CD8-positive, alpha-beta T cell (primary cell): ENCODE measurements at places on chromosomes 11 and 22. TPM values are rescaled to one million over a fixed set of nuclear protein-coding genes. Genes with fewer than 3 reads are reported as not detected.

KRTAP5-10 gene
- total RNA-seq = not detected

GRM5 gene
- total RNA-seq = not detected

MMP1 gene
- not detected for total RNA-seq

FOLR1 gene
- total RNA-seq = not detected

PRODH gene
- not detected for total RNA-seq

CARNS1 gene
- 12.1 TPM for total RNA-seq

MIEF1 gene
- 25.3 TPM for total RNA-seq

CNTF gene
- 3.7 TPM for total RNA-seq

DNHD1 gene
- total RNA-seq = 41.1 TPM

PRSS23 gene
- 0.39 TPM for total RNA-seq

NRXN2 gene
- 0.43 TPM for total RNA-seq

SEC14L2 gene
- 239 TPM for total RNA-seq

MPPED2 gene
- 0.81 TPM for total RNA-seq
